ENCODE measurements at places on chromosomes 2 and 18.
A peak's percentile ranks its signal among the peaks of the same experiment; 100 is the strongest.

DNA sequence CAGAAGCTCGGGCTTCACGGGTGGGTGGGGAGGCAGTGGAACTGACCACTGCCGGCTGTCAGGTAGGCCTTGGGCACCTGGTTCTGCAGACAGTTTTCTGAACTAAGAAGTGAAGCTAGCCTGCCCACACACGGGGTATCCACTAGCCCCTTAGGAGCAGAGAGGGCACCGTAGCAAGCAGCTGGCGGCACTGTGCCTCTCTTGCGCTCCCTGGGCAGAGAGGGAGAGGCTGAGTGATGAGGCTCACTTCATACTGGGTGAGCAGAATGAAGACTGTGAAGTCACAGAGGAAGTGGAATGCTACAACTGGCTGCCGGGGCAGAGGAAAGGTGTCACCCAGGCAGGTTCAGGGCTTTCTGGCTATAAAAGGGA is 753 bp downstream of the ITPRIPL1 start:
- peak; percentile 73 for DNase-seq

DNA sequence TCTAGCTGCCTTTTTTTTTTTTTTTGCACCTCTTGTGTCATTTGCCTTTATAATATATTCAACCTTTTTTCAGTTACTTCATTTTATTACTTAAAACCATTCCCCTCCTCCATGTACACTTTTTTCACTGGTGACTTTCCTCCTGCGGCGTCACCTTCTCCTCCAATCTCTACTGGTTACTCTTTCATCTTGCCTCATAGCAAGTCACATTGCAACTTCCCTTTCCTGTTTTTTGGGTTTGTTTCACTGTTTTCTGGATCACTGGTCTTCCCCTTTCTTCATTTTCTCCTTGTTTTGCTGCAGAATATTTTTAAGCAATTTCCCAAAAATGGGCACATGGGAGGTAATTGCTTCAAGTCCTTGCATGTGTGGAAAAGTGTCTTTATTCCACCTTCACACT is 37.7 kb upstream of the GPR155 start:
- no peak for DNase-seq

DNA sequence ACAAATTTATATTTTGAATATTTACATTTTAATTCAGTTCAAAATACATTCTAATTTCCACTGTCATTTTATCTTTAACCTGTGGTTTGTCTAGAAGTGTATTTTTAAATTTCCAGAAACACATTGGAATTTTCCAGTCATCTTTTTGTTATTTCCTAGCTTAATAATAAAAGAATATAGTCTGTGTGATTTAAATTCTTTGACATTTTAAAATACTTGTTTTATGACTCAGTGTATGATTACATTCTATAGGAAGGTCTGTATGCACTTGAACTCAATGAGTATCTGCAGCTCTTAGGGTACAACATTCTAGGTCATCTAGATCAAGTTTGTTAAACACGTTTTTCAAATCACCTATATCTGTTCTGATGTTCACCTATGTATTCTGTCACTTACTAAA is 88.3 kb upstream of the MBOAT2 start:
- DNase-seq: no peak

- DNase-seq: no peak
Measured at GRCh38 chr2:169526451-169526850, 16.9 kb downstream of the KLHL41 start.

DNA sequence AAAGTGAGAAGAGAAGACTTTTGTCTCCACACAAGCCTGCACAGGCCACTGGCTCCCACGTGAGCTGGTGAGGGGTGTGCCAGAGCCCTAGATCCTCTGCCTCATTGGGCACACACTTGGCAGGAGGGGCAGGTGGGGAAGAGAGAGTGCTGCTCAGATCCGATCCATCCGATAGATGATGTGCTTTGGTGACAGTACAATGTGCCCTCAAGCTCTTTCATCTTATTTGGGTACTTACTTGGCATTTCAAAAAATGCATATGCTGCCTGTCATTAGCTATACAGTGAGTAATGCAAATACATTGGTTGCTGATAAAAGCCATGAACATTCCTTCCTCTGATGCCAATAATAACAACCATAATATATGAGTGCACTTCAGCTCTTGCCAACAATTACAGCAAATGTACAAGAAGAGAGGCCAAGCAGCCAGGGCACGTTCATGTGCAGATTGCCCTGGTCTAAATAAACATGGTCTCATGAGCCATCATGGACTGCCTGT is 255.3 kb downstream of the VAPA start:
- DNase-seq: no peak
